Keratinocyte (primary cell): ENCODE measurements at places on chromosomes 4 and X.

DNA sequence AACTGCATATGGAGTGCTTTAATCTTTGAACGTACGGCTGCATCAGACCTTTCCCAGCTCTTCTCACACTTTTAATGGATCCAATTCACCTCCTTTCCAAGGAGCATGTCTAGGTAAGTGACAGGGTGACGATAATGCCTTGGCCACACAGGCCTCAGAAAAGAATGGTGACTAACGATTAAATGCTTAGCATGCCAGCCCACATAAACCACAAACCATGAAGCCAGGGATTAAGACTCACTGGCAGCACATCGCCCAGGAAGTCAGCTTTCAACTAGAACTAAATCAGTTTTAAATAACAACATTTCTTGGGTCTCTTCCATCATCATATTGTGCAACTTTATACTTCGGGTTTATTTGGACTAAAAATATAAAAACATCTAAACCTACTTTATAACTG lies 28.7 kb downstream of the INPP4B start:
- H3K4me1 ChIP-seq = peaks cover 9% of the 10 kb centered on the region
- H3K4me3 ChIP-seq = no peak overlapping the region
- peak; percentile 33 for DNase-seq
- H3K27ac ChIP-seq = no peak overlapping the region

GRCh38 chr4:79688691-79689090 lies 280.7 kb upstream of the GK2 start:
- H3K4me3 ChIP-seq = no peak overlapping the region
- DNase-seq = no peak
- H3K4me1 ChIP-seq = no peaks in the 10 kb centered on the region
- H3K27me3 ChIP-seq = no peaks in the 10 kb centered on the region
- H3K27ac ChIP-seq = no peak overlapping the region

GRCh38 chr4:37664696-37665095 lies 21.5 kb downstream of the RELL1 start:
- H3K4me3 ChIP-seq = no peak overlapping the region
- no peaks in the 10 kb centered on the region for H3K27me3 ChIP-seq
- H3K36me3 ChIP-seq = no peaks in the 10 kb centered on the region
- peaks cover 40% of the 10 kb centered on the region for H3K4me1 ChIP-seq

DNA sequence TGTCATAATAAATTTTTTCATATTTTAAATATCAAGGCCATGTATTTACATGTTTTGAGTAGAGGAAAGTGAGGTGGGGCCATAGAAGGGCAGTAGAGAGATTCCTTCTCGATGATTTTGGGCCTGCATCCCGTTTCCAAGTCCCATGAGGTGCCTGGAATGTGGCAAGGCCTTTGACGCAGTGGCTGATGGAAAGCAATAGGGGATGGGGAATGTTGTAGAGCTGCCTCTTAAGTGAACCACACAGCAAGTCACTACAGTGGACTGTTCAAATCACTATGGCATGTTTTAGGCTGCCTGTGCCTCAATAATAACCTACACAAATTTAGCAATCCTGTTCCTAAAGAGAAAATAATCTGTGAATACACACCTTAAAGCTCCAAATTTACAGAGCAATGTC lies 48.3 kb downstream of the ANXA5 start:
- H3K4me3 ChIP-seq = no peak overlapping the region
- H3K4me1 ChIP-seq = no peaks in the 10 kb centered on the region
- no peak for DNase-seq
- H3K27ac ChIP-seq = no peak overlapping the region

GRCh38 chr4:149955780-149956390 lies 122.4 kb upstream of the DCLK2 start:
- H3K36me3 ChIP-seq = no peaks in the 10 kb centered on the region
- DNase-seq = no peak
- no peak overlapping the region for H3K27ac ChIP-seq
- H3K27me3 ChIP-seq = no peaks in the 10 kb centered on the region

GRCh38 chrX:27884654-27885053 lies 76.9 kb downstream of the MAGEB10 start:
- H3K4me3 ChIP-seq = no peak overlapping the region
- H3K27me3 ChIP-seq = no peaks in the 10 kb centered on the region
- no peak for DNase-seq

GRCh38 chr4:135963009-135963408 lies 1569.3 kb downstream of the PCDH18 start:
- DNase-seq = no peak
- H3K4me1 ChIP-seq = no peaks in the 10 kb centered on the region
- H3K36me3 ChIP-seq = no peaks in the 10 kb centered on the region
- H3K27me3 ChIP-seq = no peaks in the 10 kb centered on the region
- no peak overlapping the region for H3K27ac ChIP-seq

DNA sequence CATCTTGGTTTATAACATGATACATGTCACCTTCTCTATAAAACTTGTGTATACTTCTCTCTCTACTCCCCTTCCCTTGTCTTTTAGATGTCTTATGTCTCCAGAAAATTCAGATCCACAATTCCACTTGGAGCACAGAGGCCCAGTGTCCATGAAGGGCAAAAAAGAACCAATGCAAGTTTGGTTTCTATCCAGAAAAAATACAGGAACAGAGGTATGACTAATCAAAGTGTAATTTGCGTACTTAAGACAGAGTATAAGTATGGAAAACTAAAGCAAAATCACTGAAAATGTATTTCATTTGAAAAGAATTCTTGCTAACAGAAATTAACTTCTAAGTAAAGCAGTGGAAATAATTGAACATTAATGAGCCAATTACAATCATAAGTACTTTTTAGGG lies 46.2 kb downstream of the GUCY1B1 start:
- H3K4me3 ChIP-seq = no peak overlapping the region
- no peaks in the 10 kb centered on the region for H3K36me3 ChIP-seq
- no peak for DNase-seq
- no peaks in the 10 kb centered on the region for H3K27me3 ChIP-seq
- H3K4me1 ChIP-seq = no peaks in the 10 kb centered on the region

DNA sequence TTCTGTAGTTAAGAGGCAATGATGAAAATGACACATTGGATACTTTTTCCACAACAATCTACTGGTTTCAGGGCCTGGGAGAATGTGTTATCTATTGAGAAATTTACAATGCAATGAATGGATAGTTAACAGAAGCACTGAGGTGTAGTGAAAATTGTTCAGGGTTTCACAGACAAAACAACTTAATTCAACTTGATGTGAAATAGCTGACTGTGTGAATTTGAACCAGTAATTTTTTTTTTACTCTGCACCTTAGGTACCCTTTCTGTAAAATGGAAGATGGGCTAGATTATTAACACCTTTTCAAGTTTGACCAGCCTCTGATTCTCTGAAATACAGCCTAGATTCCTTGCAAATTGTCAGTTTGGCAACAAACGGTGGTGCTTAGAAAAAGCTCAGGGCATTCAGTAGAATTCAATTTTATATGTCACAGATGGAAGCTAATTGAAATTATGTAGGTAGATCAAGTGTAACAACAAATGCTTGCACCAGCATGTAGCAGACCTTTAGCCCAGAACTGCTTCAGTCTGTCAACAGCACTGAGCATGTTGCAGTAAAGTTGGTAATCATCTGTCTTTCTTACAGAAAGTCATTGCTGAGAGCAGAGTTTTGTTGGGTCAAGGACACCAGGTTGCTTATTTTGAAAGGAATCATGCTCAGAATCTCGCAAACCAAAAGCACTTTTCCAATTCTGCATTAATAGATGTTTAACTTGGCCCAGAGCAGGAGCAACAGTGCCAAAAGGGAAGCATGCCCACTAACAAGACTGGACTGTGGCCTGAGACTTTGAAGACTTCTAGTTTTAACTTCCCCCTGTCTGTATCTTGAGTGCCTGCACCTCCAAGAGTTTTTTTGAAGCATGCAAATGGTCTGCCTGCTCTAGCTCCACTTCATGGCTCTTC lies 526.6 kb downstream of the PACRGL start:
- H3K27me3 ChIP-seq = no peaks in the 10 kb centered on the region
- no peak overlapping the region for H3K4me3 ChIP-seq
- no peaks in the 10 kb centered on the region for H3K36me3 ChIP-seq
- H3K4me1 ChIP-seq = no peaks in the 10 kb centered on the region

DNA sequence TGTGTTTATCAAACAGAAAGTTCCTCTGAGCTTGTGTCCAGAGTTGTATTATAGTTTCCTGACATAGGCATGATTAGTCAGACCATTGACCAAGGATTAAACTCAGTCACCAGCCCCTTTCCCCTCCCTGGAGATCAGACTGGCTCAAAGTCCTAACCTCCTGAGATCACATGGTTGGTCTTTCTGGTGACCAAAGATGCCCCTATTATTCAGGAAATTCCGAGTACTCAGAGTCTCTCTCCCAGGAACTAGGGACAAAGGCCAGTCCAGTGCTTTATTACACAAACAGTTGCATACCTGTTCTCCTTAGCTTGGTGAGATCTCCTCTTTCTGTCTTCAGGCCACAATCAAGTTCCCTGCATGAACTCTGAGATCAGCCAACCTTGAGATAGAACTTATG lies 14.5 kb upstream of the ENPP6 start:
- no peaks in the 10 kb centered on the region for H3K27me3 ChIP-seq
- H3K4me1 ChIP-seq = no peaks in the 10 kb centered on the region
- DNase-seq = no peak
- H3K36me3 ChIP-seq = no peaks in the 10 kb centered on the region

GRCh38 chr4:153497988-153498967 lies 32.1 kb downstream of the TMEM131L start:
- H3K4me3 ChIP-seq = no peak overlapping the region
- H3K27me3 ChIP-seq = no peaks in the 10 kb centered on the region
- DNase-seq = no peak
- peaks cover 20% of the 10 kb centered on the region for H3K4me1 ChIP-seq

- H3K4me1 ChIP-seq = no peaks in the 10 kb centered on the region
- H3K27me3 ChIP-seq = no peaks in the 10 kb centered on the region
- DNase-seq = no peak
Observed at GRCh38 chr4:117986321-117986720, 48.0 kb upstream of the NDST3 start.

- H3K27me3 ChIP-seq = no peaks in the 10 kb centered on the region
- no peak overlapping the region for H3K4me3 ChIP-seq
- no peak for DNase-seq
- H3K4me1 ChIP-seq = peaks cover 26% of the 10 kb centered on the region
- no peak overlapping the region for H3K27ac ChIP-seq
Observed at GRCh38 chr4:11468901-11469300, 40.2 kb upstream of the HS3ST1 start.

GRCh38 chrX:45196701-45197100 lies 4.0 kb downstream of the DIPK2B start:
- peaks cover 46% of the 10 kb centered on the region for H3K27me3 ChIP-seq
- no peaks in the 10 kb centered on the region for H3K36me3 ChIP-seq
- no peaks in the 10 kb centered on the region for H3K4me1 ChIP-seq
- H3K27ac ChIP-seq = no peak overlapping the region
